Prostate gland (tissue), 2 donors: ENCODE measurements at places on chromosomes 3 and 15. TPM values are rescaled to one million over a fixed set of nuclear protein-coding genes. Genes with fewer than 3 reads are reported as not detected.
A peak's percentile ranks its signal among the peaks of the same experiment; 100 is the strongest.

- peaks cover 6% of the 10 kb centered on the region for H3K27me3 ChIP-seq
- H3K4me1 ChIP-seq = peaks cover 6% of the 10 kb centered on the region
These were observed 36.4 kb downstream of the EPHB3 start for GRCh38 chr3:184597829-184598573.

DNA sequence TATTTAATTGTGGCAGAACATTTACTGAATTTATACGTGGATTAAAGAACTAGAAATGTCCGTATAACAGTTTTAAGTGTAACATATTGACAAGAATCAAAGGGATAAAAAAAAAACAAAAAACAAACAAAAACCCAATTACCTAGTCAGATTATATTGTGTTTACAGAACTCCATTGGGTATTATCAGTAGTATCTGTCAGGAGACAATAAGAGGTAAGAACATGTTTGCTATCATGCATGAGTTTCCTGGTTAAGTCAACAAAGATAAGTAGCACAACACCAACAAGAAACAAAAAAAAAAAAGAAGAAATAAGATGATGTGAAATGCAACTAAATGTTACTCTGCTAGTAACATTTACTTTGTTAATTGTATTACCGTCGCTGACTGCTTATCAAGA lies 570.6 kb downstream of the ZBBX start:
- H3K27ac ChIP-seq = no peak overlapping the region
- H3K36me3 ChIP-seq = no peaks in the 10 kb centered on the region
- DNase-seq = no peak
- no peaks in the 10 kb centered on the region for H3K27me3 ChIP-seq
- no peaks in the 10 kb centered on the region for H3K4me1 ChIP-seq

DNA sequence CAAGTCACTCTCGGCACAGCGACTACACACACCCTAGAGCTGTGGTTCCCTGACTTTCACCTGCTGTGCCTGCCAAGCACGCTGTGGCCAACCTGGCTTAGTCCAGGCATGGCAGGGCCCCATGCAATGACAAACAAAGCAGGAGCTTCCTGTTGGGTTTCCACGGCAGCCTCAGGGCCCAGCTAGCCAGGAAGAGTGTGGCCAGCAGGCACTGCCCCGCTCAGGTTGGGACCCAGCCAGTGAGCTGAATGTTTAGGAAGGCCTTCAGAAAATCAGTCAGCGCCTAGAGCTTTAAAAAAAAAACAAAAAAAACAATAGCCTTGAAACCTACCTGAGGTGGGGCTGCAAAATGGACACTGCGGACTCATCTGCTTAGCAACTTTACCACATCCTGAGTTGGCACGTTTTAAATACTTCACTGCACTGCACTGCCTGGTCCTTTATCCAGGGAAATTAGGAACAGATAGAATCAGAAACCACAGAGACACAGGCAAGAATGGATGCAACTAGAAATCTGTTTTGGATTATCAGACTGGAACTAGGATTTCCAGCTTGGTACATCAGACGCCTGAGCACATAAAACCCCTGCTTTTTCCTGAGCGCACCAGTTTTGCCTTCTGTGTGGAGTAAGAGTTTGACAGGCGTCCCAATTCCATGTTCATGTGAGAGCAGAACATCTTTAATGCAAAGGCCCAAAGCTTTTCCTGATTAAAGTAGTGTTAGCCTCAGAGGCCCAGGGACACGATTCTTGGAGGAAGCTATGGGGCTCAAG lies 36.2 kb upstream of the LDHAL6B start:
- no peak overlapping the region for H3K4me3 ChIP-seq
- peaks cover 10% of the 10 kb centered on the region for H3K4me1 ChIP-seq
- H3K36me3 ChIP-seq = no peaks in the 10 kb centered on the region
- no peaks in the 10 kb centered on the region for H3K27me3 ChIP-seq
- peak; percentile 88 for DNase-seq

- no peak overlapping the region for H3K4me3 ChIP-seq
- H3K36me3 ChIP-seq = no peaks in the 10 kb centered on the region
- DNase-seq = no peak
- H3K27me3 ChIP-seq = no peaks in the 10 kb centered on the region
- no peaks in the 10 kb centered on the region for H3K4me1 ChIP-seq
These were observed 61.1 kb upstream of the MLF1 start for GRCh38 chr3:158509891-158510290.

The ASB14 gene
- not detected for total RNA-seq

The TMCO5A gene
- total RNA-seq = not detected

The UBAP1L gene
- total RNA-seq = 8.5 TPM

The COL8A1 gene
- 8.1 TPM for total RNA-seq
